ENCODE measurements at places on chromosomes 5 and 9.

DNA sequence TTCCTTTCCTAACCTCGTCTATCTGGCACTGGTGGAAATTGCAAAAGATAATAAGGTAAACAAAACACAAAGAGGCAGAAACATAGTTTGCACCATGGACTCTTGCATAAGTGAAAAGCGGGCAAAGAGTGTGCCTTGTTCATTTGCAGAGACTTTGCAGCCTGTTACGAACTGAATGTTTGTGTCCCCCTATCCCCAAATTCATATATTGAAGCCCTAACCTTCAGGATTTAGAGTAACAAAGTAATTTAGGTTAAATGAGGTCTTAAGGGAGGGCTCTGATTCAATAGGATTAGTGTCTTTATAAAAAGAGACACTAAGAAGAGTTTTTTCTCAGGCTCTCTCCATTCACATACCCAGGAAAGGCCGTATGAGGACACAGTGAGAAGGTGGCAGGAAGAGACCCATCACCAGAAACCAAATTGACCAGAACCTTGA lies 52.1 kb upstream of the FAM169A start:
- DNase-seq, result no peak

DNA sequence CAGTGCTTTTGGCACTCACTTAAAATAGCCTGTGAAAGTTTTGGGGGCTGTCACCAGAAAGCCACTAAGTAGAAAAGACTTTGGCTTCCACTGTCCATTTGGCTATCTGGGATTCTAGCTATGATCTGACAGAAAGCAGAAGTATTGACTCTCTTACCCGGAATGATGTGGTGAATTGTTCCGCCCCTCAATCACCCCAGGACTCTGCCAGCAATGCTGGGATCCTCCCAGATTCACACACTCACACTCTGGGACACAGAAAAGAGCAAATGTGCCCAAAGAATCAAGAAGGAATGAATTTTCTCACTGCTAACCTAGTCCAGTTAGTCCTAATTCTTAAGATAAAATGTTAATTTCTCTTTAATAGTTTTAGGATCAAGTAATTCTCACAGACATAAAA lies 576.9 kb downstream of the BNC2 start:
- DNase-seq, result no peak

DNA sequence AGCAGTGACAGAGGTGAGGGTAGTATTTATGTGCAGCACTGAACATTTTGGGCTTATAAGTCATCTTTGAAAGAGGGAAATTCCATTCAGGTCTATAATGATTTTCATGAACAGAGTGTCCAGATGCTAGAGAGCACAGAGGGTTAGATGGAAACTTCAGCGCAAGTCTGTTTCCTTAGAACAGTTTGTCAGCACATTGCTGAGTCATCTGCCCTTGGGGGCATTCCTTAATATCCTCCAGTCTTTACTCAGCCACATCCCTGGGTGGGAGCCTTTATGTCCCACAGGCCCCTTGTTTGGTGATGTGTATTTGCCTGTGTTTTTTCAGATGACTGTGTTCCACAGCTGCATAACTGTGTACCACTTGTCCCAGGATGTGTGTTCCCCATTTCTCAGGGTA lies 138.5 kb upstream of the S1PR3 start:
- no peak for DNase-seq

DNA sequence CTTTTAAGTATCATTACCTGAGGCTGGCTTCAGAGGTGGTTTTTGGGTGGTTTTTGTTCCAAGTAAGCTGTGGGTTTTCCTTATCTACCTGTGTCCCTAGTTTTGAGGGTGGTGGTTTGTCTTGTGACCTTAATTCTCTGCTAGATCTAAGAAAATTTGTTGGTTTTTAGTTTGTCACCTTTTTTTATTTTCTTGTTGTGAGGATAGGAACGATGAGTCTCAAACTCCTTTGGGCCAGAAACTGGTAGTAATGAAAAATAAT lies 73.3 kb downstream of the KCNN2 start:
- DNase-seq, result no peak

- no peak for DNase-seq
Measured at GRCh38 chr5:128539038-128539429, 989 bp upstream of the FBN2 start.
